CD4-positive, alpha-beta memory T cell (primary cell): ENCODE measurements at places on chromosomes 2 and 18. TPM values are rescaled to one million over a fixed set of nuclear protein-coding genes. Genes with fewer than 3 reads are reported as not detected.

Gene NTSR2
- not detected for polyA plus RNA-seq

- DNase-seq: no peak
Measured at GRCh38 chr18:80181642-80182461, 65.5 kb downstream of the PARD6G start.

Gene MEIS1
- polyA plus RNA-seq: not detected

Gene ZNF892
- not detected for polyA plus RNA-seq
